ENCODE measurements at places on chromosomes 2 and 18.

DNA sequence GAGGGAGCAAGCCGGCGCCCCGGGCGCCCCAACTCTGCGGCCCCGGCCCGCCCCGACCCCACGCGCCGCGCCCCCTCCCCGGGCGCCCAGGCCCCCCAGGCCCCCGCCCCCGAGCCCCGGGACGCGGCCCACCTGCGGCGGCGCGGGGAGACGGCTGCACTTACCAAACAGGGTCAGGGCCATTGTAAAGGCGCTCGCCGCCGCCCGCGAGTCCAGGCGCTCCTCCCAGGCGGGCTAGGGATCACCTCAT lies 526 bp downstream of the CHN1 start:
- DNase-seq: no peak

- DNase-seq: no peak
Observed at GRCh38 chr2:844715-845114, 105.9 kb upstream of the SNTG2 start.

DNA sequence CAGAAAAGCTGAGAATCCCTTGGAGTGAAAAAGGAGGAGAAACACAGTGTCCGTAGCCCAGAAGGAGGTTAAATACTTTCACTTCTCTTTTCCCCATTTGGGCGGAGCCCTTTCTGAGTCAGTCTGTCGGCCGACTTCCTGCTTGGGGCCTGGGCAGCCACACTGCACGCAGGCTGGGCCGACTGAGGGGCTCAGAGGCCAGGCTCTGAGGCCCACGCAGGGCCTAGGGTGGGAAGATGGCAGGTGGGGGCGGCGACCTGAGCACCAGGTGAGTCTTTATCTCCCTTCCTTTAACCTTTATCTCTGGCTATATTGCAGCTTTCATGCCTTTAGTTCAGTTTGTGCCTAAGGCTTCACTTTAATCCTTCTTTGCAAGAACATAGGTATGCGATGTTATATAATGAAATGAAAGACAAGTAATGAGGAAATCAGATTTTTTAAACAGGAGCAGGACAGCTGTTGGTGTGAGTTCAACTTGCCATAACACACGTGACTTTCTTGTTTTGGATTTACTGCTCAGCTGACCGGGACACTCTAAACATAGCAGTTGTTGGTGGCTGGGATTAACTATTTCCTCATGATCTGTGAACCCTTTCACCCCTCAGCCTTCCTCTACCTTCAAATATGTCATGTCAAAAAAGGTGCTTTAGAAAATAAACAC lies at the start of gene SP100:
Gene SP100 (plus strand): TSS at position 141 of the 661 bp plus-strand sequence. CDS start 96 bp downstream, at position 237.
- peak; percentile 92 for DNase-seq

GRCh38 chr18:27728659-27729058 lies 448.3 kb downstream of the CDH2 start:
- peak; percentile 45 for DNase-seq

- peak; percentile 97 for DNase-seq
Observed at GRCh38 chr2:209495855-209496585, 72.2 kb downstream of the MAP2 start.

- DNase-seq: peak; percentile 11
Observed at GRCh38 chr2:64698177-64698643, 44.5 kb upstream of the SERTAD2 start.

GRCh38 chr2:240129311-240129710 lies 6.8 kb downstream of the COPS9 start:
- DNase-seq: no peak

GRCh38 chr18:49849331-49850217 lies 36.2 kb upstream of the ACAA2 start:
- peak; percentile 100 for DNase-seq

DNA sequence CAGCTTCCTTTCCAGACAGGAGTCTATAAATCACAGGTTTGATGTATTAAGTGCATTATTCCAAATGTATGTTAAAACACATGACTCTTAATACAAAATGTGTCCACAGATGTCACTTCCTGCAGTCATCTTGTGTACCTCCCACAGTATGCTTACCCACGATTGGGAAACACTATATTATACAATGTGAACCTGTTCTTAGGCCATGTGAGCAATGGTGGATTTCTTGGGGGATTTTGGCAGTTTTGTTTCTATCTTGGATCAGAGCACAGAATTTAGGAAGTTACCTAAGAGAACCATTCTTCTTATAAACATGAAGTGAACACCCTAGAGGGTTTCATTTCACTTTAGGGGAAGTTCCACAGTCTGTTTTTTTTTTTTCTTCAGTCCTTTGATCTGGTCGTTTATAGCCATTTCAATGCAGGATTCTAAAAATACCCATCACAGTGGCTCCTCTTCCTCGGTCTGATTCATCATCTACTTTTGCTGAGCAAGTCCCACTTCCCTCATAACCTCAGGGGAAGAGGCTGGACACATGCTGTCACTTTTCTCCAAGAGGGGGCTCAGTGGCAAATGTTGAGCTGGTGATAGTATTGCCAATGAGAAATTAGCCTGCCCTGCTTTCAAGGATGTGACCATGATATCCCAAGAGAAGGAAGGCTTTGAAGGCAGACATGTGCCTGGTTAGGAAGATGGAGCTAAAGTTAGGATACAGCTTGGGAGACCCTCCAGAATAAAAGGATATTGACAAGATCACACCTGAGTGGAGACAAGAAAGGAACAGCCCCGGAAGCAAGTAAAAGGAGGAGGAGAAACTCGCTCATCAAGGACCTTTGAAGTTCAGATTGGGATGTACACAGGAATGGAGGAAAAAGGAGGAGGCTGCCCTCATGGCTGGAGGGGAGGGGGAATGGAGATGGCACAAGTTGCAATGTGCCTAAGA lies 22.6 kb downstream of the PLEK start:
- no peak for DNase-seq

DNA sequence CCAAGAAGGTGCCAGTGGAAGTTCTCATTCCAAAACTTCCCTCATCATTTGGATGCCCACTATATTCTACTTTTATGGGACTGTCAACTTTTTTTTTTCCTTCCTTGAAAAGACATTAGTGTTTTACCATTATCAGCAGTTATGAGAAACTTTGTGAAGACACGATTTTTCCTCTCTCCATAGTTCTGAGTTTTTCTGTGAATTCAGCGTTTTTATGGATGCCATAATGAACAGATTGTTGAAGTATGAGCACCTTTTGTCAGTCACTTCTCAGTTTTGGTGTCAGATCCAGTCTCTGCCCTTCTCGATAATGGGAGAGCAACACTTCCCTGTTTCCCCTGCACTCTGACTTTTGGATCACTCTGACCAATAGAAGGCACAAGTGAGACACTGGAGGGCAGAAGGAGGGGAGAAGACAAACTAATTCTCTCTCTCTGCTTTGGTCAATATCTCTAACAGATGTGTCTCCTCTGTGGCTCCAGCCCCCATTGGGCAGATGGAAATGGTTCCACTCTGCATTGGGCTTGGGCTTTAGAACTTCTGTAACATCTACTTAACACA lies 53.5 kb upstream of the FN1 start:
- no peak for DNase-seq

GRCh38 chr2:32760628-32761027 lies 132.8 kb downstream of the TTC27 start:
- no peak for DNase-seq
